ENCODE measurements at places on chromosomes 16 and 17.
A peak's percentile ranks its signal among the peaks of the same experiment; 100 is the strongest.

GRCh38 chr17:6456914-6457687 lies 12.8 kb downstream of the PIMREG start:
- peak; percentile 57 for DNase-seq

- DNase-seq = no peak
Measured at GRCh38 chr16:66131895-66132294, 234.6 kb upstream of the CDH5 start.

- no peak for DNase-seq
Measured at GRCh38 chr16:21613361-21613760, 14.0 kb downstream of the METTL9 start.

DNA sequence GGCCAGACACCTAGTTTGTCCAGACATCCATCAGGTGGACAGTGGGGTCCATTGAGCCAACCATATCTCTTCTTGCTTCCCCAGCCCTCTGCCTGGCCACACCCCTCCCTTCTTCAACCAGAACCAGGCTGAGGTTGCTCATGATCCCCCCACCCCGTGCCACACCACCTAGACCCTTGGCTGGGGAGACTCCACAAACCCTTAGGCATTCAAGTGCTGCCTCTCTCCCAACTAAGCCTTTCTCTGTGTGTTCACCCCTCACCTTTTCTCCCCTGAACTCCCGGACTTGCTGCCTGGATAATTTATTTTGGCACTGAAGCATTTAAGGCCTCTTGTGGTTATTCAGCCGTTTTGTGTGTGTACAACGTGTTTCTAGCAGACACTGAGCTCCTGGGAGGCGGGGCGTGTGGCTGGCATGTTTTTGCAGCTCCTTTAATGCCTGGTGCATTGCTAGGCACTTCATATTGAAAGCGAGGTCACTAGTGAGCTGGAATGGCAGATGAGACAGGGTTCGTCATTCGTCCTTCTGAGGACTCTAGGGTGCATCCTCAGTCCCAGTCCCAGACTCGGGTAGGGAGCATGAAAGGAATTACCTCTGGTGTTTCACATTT lies 28.7 kb downstream of the CACNA1G start:
- DNase-seq = no peak

DNA sequence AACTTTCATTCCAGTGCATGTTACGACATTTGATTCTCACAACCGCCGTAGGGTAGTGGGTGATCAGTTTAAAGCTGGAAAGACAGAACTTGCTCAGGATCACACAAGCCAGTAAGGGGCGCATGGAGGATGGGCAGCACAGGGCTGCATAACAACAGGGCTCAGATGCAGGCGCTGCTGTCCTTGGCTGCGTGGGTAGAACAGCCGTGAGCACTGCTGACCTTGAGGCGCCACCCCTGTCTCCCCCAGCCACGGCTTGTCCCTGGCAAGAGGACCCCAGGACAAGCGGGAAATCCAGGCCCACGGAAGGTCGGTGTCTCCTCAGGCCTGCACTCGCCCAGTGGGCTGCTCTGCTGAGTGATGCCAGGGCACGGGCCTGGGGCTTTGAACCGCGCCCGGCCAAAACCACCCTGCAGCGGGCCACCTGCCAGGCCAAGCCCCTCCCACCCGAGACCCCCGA lies 84.7 kb downstream of the LMF1 start:
- peak; percentile 36 for DNase-seq

DNA sequence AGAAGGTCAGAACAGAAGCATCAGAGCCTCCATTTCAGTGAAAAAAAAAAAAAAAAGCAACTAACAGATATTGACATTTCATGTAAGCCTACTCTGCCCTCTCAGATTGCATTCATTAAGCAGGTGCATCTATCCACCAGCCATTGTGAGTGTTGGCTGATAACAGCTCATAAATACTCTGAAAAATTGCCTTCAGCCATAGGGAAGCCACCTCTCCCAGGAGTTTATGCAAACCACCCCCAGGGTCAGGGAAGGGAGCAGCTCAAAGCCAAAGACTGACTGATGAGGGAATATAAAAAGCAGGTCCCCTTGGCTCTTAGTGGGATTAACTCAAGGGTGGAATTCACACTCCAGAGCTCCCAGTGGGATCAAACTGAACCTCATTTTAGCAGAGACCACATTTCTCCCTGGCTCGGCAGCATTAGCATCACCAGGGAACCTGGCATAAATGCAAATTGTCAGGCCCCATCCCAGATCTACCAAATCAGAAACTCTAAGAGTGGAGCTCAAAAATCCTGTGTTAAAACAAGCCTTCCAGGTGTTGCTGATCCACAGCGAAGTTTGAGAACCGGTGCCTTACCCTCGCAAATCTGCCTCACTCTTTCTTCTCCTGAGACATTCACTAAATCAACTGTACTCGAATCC lies 14.2 kb downstream of the APOH start:
- DNase-seq = no peak

DNA sequence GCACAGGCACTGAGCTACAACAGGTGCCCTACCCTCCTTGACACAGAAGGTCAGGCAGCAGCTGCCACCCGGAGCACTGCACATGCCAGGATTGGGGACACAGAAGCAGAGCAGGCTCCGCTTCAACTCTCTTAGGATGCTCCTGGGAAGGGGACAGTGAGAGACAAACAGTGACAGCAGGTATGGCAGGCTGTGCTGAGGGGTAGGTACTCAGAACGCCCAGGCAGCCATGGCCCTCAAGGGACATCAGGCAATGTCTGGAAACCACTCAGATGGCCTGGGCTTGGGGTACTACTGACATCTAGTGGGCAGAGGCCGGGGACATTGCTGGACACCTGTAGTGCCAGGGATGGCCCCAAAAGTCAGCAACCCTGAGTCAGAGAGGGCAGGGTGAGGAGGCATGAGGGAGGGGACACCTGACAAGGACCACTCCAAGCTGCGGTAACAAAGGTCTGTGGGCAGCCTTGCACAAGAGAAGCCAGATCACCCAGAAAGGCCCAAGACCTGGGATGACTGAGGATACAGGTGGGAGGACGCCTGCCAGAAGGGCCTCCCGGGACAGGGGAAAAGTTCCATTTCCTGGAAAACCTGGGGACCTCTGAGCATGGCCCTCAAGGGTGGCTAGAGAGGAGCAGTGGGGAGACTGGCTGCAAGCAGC lies 21.2 kb downstream of the PEMT start:
- peak; percentile 70 for DNase-seq

- DNase-seq = no peak
Measured at GRCh38 chr16:48180868-48181480, 25.2 kb upstream of the ABCC12 start.

DNA sequence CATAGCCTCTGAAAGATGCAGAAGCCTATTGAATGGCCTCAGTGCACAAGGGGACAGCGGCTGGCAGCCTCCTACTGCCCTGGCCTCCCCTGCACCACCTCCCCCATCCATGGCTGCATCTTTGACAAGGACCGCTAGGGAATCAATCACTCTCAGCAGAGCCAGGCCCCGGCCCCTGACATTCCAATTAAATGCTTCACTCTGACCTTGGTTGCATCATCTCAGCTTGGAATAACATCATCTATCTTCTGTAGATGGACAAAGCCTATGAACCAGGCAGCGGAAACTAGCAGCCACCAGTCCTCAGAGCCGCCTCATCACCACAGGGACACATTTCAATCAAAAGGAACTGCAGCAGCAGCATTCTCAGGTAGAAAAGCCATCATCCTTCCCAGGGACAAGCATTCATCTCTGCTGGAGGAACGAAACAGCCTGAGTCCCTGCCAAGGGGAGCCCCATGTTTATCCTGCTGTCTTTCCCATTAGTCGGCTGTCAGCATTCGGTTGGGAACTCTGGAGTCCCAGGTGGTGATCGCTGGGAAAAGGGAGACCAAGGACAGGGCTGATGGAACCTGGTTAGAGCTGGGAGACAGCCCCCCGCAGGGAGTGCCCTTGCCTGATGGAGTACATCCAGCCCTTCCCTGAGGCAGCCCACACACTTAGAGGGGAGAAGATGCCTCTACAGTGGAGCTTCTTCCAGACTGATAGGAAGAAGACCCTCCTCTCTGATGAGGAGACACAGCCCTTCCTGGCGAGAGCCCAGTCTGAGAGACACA lies 11.5 kb upstream of the TMEM132E start:
- DNase-seq = peak; percentile 17

DNA sequence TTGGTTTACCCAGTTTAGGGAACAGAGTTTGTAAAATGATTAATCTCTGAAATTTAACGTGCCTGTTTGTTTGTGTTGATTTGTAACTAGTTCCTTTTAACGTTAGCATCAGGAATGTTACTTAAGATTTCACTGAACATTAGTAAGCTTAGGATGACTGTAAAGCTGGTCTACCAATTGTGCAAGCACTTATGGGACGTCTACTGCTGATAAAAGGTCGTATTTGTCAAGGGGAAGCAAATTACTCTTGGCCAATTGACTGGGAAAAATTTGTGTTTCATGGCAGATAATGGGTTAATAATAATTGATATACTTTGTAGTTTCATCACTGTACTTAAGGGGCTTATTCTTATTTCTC lies 11.8 kb downstream of the METTL9 start:
- no peak for DNase-seq

GRCh38 chr17:14334276-14334840 lies 33.5 kb downstream of the HS3ST3B1 start:
- DNase-seq = no peak

- no peak for DNase-seq
Measured at GRCh38 chr17:6568184-6568758, 11.9 kb upstream of the PITPNM3 start.

GRCh38 chr17:80898716-80899115 lies 92.9 kb upstream of the CHMP6 start:
- no peak for DNase-seq

GRCh38 chr17:80647746-80648145 lies 103.1 kb downstream of the RPTOR start:
- DNase-seq = no peak

- DNase-seq = peak; percentile 53
Measured at GRCh38 chr16:50067290-50067853, 1.6 kb downstream of the HEATR3 start.

GRCh38 chr17:6303664-6304063 lies 131.3 kb downstream of the AIPL1 start:
- DNase-seq = peak; percentile 69

- DNase-seq = peak; percentile 67
Measured at GRCh38 chr17:38900978-38901656, 24.3 kb upstream of the LASP1NB start.

- no peak for DNase-seq
Measured at GRCh38 chr17:5794881-5795506, 210.7 kb upstream of the NLRP1 start.

GRCh38 chr17:31308372-31309334 lies 5.2 kb downstream of the EVI2B start:
- no peak for DNase-seq

- no peak for DNase-seq
Measured at GRCh38 chr16:10688726-10689125, 6.0 kb downstream of the TEKT5 start.

DNA sequence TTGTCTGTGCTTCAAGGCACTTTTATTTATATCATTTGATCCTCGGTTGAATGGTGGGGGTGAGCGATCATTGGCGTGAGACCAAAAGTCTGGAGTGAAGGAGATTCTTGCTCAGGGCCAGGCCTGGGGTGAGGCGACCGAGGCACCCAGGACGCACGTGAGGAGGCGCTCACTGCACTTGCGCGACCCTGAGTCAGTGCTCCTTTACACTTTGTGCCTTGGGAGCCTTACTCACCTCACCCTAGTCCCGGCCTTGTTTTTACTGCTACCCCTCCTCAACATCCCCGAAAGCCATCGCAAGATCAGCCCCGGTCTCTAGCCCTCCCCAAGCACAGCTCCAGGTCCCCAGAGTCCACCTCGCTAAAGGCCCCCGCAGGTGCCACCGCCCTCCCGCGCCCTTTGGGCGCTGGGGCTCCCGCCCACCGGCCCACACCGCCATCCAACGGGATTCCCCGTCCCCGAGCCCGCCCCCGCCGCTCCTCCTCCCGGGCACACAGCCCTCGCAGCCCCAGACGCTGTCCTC lies 496 bp downstream of the EZH1 start:
- peak; percentile 88 for DNase-seq

DNA sequence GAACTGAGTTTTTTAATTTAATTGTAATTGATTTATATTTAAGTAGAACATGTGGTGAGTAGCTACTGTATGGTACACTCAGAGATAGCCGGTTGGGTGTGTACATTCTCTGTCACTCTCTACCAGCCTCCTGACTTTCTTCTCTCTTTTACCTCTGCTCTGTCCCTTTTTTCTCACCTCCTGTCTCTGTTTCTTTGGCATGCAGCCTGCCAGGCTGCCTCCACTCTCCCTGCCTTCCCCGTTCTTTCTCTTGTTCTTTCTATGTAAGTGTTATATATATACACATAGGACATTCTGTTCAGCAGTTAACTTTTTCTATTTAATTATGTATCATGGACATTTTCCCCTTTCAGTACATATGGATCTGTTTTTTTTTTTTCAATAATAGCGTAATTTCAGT lies 50.8 kb downstream of the MRTFB start:
- DNase-seq = no peak

Data from hepatocyte (in vitro differentiated cells).